ENCODE measurements at places on chromosomes 13 and 19.

DNA sequence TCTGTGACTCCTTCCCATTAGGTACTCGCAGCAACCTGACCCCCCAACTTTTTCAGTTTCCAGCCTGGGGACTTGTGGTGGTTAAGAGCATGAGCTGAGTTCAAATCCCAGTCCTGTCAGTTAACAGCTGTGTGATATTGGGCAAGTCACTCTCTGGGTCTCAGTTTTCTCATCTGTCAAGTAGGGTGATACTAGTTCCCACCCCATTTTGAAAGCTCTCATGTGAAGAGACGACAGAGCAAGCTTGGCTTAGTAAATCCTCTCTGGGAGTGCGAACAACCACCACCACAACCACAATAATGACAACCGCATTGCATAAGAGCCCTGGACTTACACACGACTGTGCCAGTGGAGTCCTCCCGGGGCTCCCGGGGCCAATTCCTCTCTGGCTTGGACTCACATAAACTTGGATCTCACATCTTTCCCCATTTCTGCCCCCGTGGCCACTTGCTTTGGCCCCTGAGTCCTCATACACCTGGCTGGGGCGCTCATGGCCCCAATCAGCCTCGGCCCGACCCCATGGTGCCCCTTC, 454 bp downstream of the BLVRB start:
- DNase-seq: peak; percentile 64

GRCh38 chr13:104140552-104140951, 1074.3 kb upstream of the SLC10A2 start:
- DNase-seq: peak; percentile 52

GRCh38 chr19:10431943-10432735, 11.8 kb downstream of the PDE4A start:
- no peak for DNase-seq

DNA sequence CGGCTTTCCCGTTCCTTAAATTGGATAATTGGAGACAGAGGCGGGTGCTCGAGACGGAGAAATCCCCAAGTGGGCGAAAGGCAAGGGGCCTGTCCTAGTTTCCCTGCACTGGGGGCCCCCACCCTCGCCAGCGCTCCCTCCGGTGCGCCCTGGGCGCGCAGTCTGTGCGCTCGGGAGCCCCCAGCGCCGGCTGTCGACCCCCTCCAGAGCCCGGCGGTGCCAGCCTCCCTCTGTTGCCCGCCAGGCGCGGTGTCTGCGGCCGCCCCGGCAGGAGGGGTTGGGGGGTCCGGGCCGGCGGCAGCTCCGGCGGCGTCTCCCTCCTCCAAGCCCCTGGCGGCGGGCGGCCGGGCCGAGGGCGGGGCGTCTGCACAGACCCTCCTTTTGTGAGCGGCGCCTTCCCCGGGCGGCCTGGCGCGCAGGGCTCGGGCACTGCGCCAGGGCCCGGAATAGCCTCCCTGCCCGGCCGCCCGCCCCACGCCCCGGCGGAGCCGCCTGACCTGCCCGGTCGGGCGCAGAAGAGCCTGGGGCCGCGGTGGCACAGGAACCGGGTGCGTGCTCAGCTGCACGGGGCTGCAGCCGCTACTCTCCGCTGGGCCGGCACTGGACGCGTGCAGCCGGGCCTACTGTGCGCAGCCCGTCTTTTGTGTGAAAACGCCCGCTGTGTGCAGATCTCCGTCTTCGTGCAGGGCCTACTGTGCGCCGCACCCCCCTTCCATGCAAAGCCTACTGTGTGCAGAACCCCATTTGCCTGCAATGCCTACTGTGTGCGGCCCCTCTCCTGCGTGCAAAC, 13.2 kb downstream of the GADD45B start:
- DNase-seq: peak; percentile 40

GRCh38 chr19:42652021-42652420, 57.3 kb upstream of the CEACAM8 start:
- DNase-seq: no peak

DNA sequence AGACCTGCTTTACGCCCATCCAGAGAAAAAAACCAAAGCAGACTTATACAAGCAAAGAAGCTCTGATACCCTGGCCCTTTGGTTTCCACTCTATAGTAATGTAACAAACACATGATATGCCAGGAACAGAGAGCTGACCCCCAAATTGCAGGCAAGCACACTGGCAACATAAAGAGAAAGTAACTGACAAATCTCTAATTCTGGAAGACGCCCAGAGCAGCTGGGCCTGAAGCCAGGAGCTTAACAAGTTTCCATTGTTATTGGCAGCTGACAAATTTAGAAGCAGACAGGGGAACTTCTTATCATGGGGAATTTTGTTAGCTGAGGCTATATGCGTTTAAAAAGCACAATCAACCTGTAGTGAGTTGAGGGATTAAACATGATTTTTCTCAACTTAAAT, 158.0 kb downstream of the DLEU7 start:
- peak; percentile 46 for DNase-seq

DNA sequence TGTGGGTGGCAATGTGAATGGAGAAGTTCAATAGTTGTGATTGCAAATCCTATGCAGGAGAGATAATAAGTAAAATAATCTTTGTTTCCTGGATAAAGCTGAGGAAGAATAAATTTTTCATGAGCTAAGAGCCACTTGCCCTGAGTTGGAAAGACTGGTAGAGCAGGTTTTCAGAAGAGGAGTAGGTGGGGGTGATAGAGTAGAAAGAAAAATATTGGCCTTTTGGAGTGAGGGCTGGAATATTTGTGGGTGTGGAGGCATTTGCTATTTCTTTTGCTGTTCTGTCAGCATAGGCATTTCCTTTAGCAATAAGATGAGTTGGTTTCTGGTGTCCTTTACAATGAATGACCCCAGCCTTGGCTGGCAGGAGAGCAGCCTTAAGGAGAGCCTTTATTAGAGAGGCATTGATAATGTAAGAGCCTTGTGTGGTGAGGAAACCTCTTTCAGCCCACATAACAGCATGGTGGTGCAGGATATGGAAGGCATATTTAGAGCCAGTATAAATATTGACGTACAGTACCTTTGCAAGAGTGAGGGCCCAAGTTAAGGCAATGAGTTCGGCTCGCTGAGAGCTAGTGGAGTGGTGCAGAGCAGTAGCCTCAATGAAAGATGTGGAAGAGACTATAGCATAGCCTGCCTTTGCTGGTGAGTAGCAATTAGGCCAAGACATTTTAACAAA, 11.6 kb upstream of the ZNF431 start:
- DNase-seq: peak; percentile 75

DNA sequence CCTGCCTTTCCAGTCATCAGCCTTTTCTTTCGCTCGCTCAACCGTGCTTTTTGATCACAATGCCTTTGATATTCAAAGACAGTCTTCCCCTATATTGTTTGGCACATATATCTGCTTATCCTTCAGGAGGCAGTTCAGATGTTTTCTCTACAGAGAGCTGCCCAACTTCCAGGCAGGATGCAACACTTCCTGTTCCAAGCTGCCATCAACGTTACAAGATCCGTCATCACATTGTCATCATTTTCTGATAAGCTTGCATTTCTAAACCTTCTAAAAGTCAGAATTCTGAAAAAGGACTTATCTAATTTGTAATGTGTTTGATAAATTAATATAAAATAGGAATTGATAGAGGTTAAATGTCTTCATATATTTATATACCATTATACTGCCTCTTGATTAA, 574.2 kb downstream of the TBC1D4 start:
- DNase-seq: no peak

GRCh38 chr13:32473650-32474049, 45.7 kb upstream of the N4BP2L1 start:
- DNase-seq: no peak

DNA sequence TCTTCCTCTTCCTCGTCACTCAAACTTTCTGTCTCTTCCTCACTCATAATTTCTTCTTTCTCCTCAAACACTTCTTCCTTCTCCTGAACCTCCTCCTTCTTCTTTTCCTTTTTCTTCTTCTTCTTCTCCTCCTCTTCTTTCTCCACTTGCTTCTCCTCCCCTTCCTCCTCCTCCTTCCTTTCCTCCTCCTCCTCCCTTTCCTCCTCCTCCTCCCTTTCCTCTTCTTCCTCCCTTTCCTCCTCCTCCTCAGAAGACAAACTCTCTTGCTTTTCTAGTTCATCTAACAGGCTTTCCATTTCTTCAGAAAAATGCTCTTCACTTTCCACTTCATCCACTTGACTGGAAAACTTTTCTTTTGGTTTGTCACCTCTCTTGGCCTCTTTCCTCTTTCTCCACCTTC, 19.8 kb downstream of the WDR87 start:
- DNase-seq: no peak

DNA sequence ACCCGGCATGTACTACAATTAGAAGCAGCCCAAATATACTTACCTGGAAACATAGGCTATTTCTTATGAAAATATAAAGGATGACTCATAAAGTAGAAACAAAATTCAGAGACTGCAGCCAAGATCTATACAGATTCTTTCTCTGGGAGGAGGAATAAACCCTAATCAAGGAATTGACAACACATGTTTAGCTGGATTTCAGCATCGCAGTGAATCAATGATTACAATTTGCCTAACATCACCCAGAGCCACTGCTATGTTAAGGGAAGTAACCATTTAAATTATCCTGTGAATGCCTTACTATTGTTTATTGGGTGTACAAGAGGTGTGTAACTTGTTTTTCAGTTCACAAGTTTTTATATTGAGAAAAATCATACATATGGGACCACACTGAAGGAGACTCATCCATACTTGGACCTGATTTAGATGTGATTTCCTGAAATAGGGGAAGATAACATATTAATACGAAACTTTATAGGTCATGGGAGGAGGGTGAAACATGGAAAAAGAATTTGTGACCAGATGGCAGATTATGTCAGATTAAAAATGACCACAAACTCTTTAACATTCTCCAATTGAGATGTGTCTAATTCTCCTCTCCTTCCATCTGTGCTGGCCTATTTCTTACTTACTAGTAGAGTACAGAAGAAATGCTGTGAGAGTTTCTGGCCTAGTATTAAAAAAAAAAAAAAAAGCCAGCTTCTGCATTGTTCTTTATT, 1168.4 kb downstream of the SLITRK1 start:
- peak; percentile 7 for DNase-seq

- no peak for DNase-seq
These were observed 2.6 kb downstream of the CIRBP start for GRCh38 chr19:1271528-1272422.

DNA sequence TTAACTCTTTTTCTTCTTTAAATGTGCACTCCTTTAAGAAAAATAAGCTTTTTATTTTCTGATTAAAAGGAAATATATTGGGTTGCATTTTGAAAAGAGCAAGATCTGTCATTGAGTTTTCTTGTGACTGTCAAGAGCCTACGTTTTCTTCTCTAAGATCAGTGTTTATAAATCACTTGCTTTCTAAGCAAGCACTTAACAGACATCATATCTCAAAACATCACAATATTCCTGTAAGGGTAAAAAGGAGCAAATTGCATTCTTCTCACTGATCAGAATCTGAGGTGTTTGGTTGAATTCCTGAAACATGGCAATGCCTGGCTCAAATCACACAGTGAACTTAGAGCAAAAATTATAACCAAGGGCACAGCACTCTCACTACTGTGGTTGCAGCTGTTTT, 231.3 kb downstream of the PCDH17 start:
- no peak for DNase-seq

- no peak for DNase-seq
These were observed 5.2 kb upstream of the FUT6 start for GRCh38 chr19:5844456-5845433.

DNA sequence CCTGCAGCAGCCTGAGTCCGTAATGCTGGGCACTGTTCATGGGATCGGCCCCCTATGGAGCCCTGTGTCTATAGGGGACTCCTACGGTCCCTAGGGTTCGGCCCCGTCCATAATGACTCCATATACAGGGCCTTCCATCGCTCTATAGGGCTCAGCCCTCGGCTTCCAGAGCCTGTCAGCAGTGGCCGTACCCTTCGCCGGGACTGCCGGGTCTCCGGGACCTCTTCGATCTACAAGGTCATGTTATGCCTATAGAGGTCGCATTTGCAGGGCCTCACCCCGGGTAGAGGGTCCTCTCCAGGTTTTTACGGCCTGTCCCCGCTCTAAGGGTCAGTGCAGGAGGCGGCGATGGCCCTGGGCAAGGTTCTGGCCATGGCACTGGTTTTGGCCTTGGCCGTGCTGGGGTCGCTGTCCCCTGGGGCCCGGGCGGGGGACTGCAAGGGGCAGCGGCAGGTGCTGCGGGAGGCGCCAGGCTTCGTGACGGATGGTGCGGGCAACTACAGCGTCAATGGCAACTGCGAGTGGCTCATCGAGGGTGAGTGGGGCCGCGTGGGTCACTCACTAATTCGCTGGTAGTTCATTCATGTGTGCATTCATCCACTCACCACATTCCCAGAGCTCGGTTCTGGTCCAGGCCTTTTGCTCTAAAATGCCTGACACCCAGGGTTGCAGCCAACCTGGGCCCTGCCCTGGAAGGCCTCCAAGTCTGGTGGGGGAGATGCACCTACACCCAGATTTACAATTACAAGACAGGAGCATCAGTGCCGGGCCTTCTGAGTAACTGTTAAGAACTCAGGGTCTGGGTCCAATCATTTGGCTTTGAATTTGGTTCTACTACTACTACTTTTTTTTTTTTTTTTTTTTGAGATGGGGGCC, 699 bp downstream of the MEGF8 start:
- DNase-seq: no peak

DNA sequence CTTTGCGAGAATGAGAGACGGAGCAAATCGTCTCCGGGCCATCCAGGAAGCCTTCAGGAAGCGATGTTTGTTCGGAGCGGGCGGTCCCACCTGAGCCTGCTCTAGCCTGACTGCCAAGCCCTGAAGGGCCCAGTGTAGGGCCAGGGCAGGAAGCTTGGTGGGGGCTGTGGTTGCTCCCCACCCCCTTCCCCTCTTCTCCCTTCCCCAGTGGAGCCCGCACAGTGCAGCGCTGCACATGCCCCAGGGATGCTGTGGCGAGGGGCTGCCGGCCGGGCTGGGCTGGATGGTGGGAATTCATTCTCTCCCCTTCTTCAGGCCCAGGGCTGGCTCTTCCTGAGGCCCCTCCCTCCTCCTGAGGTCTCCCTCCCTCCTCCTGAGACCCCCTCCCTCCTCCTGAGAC, 7.1 kb upstream of the GRTP1 start:
- no peak for DNase-seq

DNA sequence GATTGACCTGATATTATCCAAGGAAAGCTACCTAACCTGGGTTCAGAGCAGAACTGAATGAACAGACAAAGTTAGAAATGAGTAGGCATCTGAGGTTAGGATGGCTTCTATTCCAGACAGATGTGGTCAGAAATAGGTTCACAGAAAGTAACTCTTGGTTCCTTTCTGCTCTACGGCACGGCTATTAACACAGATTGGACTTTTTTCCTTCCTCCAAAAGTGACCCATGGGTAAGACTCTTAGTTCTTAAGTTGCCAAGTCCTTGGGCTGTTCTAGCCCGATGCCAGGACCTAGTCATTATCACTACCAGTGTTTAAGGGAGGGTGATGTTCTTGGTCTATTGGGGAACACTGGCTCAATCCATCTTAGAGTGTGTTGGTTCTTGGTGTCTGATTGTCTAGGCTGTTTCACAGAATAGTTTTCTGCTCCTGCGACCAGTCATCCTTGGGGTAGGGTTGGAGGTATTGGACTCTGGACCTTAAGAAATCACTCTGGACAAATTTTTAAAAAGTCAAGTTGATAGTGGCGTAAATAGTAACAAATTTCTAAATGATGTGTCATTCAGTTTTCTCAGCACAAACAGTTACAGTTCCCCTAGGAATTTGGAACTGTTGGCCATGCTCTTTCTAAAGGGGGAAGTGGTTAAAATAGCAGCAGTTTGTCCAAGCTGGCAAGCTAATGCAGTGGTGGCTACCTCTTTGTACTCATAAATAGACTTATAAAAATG, 60.1 kb upstream of the MYCBP2 start:
- no peak for DNase-seq

GRCh38 chr13:43074824-43075510, 51.6 kb downstream of the DNAJC15 start:
- no peak for DNase-seq

All from epithelial cell of esophagus (primary cell).